Fibroblast of skin of right quadriceps (primary cell): ENCODE measurements at places on chromosomes 3 and 15.
A peak's percentile ranks its signal among the peaks of the same experiment; 100 is the strongest.

DNA sequence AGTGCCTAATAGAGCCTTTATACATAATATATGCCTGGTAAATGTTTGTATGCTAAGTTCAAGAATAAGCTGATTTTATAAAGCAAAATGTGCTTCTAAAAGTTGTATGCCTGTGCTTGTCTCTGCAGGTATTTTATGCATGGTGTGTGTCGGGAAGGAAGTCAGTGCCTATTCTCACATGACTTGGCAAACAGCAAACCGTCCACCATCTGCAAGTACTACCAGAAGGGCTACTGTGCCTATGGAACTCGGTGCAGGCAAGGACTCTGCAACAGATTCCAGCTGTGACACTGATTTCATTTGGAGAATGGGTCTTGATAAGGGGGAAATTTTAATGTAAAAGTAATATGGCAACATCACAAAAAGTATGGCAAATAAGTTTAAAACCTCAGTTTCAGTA lies 11.9 kb downstream of the MKRN2 start:
- DNase-seq: no peak

- no peak for DNase-seq
Observed at GRCh38 chr3:158264894-158265293, 155.0 kb downstream of the RSRC1 start.

DNA sequence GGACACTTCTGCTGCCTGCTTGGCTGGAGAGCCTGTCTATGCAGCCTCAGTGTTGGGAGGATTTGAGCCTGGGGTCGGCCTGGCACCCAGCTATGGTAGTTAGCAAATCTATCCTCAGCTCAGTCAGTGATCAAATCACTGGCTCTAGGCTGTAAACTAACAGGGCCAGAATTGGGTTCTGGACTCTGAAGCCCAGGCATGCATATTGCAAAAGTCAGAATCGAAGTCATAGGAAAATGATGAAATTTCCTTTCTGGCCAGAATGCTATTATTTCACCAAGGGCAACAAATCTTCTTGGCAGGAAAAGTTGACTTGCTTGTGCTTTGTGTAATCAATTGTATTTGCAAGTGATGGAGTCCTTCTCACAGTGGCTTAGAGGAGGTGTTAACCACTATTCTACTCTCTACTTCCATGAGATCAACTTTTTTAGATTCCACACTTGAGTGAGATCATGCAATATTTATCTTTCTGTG lies 482.6 kb upstream of the TPRG1 start:
- peak; percentile 84 for DNase-seq

- DNase-seq: no peak
Observed at GRCh38 chr3:61975199-61975598, 398.2 kb downstream of the FEZF2 start.

- no peak for DNase-seq
Observed at GRCh38 chr3:39941931-39942330, 132.5 kb downstream of the MYRIP start.

- DNase-seq: no peak
Observed at GRCh38 chr15:65885668-65886218, 16.5 kb downstream of the RAB11A start.

DNA sequence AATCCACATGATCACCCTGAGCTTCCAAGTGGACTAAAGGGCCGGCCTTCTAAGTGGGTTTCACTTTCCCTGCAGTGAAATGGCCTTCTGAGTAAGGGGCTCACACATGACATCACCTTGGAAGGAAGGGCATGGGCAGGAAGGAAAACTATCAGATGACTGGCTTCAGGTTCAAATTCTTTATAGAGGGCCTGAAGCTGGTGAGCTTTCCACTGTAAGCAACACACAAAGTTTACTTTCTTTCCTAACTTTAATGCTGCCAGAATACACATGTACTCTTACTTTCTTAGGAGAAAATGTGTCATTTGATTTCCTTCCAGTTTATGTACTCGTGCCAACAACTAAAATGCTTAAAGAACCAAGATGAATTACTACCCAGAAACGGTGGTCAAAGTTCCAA lies 475.6 kb downstream of the FOXP1 start:
- DNase-seq: no peak

DNA sequence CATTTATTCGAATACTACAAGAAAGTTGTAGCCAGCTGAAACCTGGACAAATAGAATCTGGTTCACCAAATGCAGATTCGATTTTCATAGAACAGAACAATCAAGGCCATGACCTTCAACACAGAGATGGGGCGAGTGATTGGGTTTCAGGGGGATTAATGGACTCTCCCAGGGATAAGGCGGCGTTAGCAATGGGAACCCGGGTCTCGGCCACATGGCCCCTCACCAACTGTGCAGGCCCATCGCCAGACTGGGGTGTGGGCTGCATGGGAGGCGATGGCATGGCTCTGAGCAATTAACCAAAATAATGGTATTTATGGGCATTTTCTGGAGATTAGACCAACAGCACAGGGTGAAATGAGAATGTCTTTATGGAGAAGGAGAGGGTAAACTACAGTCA lies 34.2 kb downstream of the VGLL4 start:
- DNase-seq: no peak

DNA sequence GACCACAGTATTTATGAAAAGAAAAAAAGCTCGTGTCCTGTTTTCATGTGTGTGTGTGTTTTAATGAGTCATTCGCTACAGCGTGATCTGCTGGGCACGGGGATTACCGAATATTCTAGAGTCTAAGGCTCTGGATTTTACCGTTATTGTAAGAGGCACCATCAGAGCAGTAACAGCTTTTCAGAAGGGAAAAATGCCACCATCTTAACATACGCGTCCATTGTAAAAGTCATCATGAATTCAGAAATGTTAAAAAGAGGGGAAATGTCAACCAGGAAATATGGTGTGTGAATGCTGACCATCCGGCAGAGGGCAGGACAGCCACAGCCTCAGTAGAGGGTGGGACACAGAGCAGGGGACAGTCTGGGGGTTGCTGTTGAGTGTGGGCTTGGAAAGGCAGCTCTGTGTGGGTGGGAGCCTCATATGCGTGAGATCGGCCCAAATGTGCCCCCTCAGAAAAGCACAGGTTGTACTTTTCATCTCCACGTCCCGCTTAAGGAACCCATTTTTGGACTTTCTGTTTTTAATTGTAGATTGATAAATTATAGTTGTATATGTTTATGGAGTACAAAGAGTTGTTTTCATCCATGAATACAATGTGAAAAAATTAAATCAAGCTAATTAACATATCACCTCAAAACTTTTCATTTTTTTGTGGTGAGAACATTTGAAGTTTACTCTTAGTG lies 69.6 kb downstream of the ASB7 start:
- peak; percentile 47 for DNase-seq

DNA sequence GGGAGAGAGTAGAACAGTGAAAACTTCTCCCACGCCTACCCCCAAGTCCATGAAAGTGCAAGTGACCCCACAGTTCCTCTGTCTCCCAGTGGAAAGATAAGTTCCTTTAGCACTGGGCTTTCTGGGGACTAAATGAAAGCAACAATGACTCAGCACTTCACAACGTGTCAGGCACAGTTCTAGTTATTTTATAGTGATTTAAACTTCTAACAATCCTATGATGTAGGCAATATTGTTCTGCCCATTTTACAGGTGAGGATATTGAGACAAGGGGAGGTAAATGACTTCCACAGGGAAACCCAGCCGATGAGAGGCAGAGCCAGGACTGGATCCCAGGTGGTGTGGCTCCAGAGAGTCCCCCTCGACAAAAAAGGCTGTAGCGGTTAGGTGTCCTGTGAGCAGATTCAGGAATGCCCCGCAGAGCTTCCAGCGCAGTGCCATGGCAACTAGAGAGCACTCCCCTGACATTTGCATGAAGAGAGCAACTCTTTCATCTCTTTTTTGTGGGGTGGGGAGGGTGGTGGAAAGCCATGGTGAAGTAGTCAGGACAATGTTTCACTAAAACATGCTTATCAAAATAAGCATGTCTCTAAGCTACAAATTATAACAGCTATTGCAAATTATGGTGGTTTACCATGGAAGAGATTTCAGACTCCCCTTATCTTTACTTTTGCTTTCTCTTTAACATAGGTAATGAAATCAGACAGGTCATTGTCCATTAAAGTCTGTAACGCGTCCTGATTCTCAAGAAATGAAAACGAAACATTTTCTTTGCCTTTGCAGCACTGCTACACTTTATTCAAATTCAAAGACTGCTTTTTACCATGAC lies 62.1 kb downstream of the NR2F2 start:
- no peak for DNase-seq

GRCh38 chr15:39774688-39775267 lies 7.9 kb downstream of the FSIP1 start:
- no peak for DNase-seq

DNA sequence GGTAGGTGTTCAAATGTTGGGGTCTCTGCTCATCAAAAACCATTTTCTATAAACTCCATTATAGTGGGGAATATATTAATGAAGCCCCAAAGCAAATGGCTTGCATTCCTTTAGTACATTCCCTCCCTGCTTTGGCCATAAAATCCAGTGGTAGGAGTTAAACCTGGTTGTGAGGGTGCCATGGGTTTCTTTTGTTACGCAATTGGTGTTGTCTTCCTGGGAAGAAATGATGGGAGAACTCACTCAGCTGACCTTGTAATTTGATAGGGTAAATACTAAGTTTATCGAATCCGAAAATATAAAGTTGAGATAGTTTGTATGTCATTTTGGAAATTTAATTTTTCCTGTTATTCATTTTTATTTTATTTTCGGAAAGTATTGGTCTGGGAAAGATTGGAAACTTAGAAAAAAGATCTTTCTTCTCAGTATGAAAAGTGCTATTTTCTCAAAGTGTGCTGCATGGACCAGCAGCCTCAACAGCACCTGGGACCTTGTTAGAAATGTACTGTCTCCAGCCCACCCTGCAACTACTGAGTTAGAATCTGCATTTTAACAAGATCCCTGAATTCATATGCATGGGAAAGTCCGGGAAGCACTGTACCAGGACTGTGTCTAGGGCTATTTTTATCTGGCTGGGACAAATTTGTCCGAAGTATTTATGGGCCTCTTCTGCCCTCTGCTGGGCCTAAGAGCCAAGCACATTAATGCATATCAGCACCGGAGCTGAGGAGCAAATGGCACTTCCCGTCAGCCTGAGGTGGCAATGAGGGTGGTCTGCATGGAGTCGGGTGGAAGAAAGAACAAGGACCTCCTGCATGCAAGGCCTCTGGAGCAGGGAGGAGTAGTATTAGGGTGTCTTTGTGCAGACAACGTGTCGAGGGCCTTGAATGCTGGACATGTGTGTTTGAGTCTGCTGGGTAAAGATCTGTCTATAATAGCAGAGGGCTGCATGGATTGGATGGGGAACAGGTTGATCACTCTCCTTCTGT lies 54.7 kb downstream of the FAM81A start:
- peak; percentile 67 for DNase-seq

DNA sequence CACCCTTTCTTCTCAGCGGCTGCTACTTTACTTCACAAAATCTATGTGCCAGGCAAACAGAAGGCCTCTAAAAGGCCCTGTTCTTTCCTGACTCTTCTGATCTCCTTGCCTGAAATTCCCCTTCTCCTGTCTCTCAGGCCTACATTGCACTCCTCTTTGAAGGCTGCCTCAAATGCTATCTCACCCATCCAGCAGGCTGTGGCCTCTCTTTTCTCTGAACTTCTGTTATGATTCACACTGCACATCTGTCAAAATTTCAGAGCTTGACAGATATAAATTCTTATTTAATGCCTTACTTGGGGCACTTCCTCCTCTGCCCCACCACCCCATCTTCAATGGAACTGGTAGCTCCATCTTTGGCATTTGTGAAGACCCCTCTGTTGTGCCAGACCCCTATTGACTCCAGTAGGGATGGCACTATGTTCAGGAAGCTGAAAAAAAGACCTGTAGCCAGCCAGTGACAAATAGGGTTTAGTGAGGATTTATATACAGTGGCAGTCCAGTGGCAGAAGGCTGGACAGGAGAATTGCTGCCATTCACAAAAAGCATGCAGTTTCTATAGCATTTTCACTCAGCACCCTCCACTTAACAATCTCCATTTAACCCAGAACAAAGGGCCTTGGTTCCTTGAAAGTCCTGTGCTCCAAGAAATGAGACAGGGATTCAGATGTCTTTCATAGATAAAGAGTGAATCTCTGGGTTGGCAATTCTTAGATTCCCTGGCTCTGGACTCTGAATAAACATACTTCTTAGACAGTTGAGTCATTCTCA lies 415.8 kb upstream of the GRM7 start:
- no peak for DNase-seq

GRCh38 chr15:33535135-33535534 lies 224.4 kb downstream of the RYR3 start:
- no peak for DNase-seq

- DNase-seq: peak; percentile 86
Observed at GRCh38 chr3:142976621-142977398, 13.3 kb upstream of the PAQR9 start.

DNA sequence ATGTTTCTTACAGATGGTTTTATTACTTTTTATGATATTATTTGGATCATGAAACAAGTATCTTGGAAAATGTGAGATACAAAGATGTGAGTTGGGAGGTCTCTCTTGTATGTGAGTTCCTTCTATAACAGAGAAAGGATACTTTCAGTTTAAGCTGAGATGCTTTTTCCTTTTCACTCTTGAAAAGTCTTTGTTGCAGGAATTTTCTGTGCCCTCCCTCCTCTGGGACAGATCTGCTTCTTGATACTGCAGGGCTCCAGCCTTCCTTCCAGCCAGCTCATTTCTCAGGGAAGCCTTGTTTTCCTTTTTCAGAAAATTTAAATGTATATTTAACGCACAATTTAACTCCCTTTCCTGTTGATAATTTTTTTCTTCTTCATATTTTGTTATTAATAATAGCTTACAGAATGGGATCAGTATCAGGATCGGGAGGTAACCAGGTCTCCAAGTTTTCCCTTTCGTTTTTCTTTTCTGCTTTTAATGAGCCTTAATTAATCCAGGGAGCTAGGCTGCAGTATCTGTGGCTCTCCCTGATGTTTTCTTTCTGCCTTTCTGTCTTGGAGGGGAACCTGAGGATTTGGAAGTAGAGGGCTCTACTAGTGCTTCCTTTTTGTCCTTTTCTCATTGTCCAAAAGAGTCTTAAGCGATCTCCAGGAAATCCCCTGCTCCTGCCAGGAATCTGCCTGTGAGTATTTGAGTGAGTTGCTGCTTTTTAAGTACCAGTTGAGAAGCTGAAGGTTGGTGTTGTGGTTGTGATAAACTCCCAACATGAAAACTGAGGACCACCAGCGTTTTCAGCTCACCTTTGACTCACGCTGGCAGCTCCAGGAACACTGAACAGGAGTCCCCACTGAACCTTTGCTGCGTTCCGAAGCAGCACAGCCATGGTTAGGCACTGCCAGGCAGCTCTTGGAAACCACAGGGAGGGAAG lies 105.7 kb downstream of the IGF1R start:
- DNase-seq: no peak

DNA sequence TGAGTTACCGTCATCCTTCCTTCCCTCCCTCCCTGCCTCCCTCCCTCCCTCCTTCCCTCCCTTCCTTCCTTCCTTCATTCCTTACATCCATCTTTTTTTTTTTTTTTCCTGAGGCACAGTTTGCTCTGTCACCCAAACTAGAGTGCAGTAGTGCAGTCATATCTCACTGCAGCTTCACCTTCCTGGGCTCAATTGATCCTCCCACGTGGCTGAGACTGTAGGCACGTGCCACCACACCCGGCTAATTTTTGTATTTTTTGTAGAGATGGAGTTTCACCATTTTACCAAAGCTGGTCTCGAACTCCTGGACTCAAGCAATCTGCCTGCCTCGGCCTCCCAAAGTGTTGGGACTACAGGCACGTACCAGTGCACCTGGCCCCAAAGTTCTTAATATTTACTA lies 25.8 kb downstream of the USP3 start:
- no peak for DNase-seq
